Thoracic aorta (tissue), 2 donors: ENCODE measurements at places on chromosomes 2 and 18. TPM values are rescaled to one million over a fixed set of nuclear protein-coding genes. Genes with fewer than 3 reads are reported as not detected.

GRCh38 chr2:210544007-210544590 is 12.3 kb upstream of the CPS1 start:
- DNase-seq: no peak

EPAS1 gene
- total RNA-seq: 667 TPM

GRCh38 chr2:142545036-142545435 is 332.4 kb upstream of the KYNU start:
- DNase-seq: no peak

CPO gene
- 3.0 TPM for total RNA-seq

DNA sequence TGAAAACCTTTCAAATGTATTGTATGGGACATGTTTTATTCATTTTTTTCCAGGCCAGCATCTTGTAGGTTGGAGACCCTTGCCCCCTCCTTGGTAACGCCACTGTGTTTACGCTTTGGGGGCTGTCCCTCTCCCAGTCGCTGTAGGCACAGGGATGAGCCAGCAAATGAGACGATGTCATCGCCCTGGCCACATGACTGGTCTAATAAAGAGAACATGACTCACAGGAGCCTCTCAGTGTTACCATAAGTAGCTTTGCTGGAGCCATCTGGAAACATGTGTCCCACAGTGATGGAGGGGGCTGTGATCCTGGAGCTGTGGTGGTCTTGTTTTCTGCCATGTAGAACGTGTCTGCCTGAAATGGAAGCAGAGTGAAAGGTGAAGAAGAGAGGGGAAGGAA is 78.9 kb downstream of the CD8B2 start:
- DNase-seq: no peak

GRCh38 chr18:24080861-24081260 is 58.0 kb upstream of the CABYR start:
- DNase-seq: no peak

STEAP3 gene
- total RNA-seq: 17.9 TPM

ABCG8 gene
- total RNA-seq: not detected

DNA sequence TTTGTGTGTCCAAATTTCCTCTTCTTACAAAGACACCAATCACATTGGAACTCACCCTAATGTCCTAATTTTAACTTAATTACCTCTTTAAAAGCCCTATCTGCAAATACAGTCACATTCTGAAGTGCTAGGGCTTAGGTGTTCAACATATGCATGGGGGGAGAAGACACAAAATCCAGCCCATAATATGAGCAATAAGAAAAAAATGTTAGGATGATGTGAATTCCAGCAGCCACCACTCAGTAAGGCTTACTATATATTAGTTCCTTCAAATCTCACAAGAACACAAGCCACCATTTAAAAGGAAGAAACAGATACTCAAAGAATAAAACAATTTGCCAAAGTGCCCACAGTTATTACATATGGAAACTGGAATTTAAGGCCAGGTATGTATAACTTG is 285.7 kb downstream of the EPHA4 start:
- DNase-seq: no peak

DNA sequence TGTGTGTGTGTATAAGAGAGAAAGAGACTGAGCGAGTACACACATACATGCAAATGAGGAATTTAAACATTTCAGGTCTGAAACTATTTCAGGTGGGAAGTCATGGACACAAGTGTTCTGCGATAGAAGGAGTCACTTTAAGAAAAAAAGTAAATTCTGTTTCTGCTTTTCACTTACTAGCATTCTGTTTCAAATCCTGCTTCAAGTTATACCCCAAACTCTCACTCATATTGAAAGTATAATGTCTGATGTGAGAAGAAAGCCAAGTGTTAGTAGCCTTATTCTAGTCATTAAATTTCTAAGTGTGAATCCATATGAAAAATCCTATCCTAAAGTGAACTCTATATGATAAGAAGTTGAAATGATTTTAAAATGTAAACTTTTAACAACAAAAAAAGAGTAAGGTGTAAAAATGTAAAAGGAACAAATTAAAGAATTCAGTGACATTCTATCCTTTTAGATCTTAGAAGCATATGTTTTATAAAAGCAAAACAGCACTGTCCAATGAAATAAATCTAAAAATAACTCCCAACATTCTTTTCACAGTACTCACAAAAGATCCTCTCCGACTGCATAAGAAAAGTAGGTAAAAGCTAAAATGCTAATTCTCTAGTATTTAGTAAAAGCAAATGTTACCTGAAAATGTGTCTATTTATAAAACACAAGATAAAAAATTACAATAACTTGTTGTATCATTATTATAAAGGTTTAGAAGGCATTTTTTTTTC is 570.6 kb downstream of the ZEB2 start:
- no peak for DNase-seq

DNA sequence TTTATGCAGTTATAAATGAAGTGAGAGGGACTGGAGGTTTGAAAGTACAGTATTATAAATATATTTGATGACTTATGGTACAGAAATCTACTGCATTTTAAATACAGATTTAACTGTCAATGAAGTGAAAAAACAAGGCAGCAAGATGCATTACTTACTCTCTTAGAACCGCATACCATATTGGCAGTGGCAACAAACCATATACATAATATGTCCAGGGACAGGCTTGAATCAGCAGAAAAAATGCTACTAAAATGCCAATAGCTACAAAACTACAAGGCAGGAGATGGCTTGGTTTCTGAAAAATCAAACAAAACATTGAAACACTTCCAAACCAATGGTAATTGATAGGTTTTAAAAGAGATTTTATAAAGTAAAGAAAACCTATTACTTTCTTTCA is 77.2 kb downstream of the PIGN start:
- DNase-seq: no peak
